Activated CD8-positive, alpha-beta memory T cell treated with anti-CD3 and anti-CD28 coated beads, Interleukin-2, amount 50 U/mL, for 4 hours (primary cell): ENCODE measurements at places on chromosomes 6 and 20.
A peak's percentile ranks its signal among the peaks of the same experiment; 100 is the strongest.

GRCh38 chr6:17086469-17086868 is 15.4 kb upstream of the STMND1 start:
- DNase-seq, result peak; percentile 18

- DNase-seq, result no peak
Observed at GRCh38 chr6:106102967-106103727, 17.0 kb downstream of the PRDM1 start.

GRCh38 chr20:7637184-7637583 is 303.1 kb downstream of the HAO1 start:
- DNase-seq, result no peak

GRCh38 chr6:31836047-31836473 is 8.5 kb downstream of the HSPA1B start:
- no peak for DNase-seq

DNA sequence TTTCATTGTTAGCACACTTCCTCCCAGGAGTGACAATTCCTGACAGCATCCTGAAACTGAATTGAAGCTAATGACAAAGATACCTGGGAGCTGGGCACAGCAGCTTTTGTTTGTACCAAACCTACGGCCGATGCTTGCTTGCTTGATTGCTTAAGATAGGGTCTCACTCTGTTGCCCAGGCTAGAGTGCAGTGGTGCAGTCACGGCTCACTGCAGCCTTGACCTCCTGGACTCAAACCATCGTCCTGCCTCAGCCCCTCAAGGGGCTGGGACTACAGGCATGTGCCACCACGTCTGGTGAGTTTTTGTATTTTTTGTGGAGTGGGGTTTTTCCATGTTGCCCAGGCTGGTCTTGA is 84.7 kb upstream of the SCP2D1 start:
- no peak for DNase-seq

GRCh38 chr6:21005816-21006570 is 471.7 kb downstream of the CDKAL1 start:
- DNase-seq, result no peak

GRCh38 chr20:40770564-40771307 is 81.7 kb upstream of the MAFB start:
- DNase-seq, result no peak

- no peak for DNase-seq
Observed at GRCh38 chr20:316316-317068, 8.9 kb upstream of the SOX12 start.

DNA sequence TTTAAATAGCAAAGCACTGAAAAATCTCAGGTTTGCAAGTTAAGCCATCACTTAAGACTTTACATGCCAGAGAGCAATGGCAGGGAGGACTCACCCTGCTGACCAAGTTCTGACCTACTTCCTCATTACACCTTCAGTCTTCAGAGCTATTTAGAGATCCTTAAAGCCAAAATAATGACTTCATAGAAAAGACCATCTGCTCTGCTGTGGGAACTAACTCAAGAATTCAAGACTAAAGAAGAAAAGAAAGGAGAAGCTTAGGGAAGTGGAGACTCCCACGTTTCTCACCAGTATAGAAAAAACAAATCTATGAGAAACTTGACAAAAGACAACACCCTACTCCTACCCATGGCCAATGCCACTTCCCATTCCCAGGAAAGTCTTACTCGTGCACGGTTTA is 28.6 kb downstream of the XPO5 start:
- DNase-seq, result no peak

GRCh38 chr6:56524891-56525703 is 117.6 kb downstream of the DST start:
- no peak for DNase-seq

GRCh38 chr6:29938746-29939508 is 3.4 kb upstream of the HLA-A start:
- no peak for DNase-seq

GRCh38 chr6:112744827-112745226 is 397.7 kb downstream of the RFPL4B start:
- no peak for DNase-seq

GRCh38 chr20:17345321-17345720 is 118.5 kb downstream of the PCSK2 start:
- DNase-seq, result no peak

- no peak for DNase-seq
Observed at GRCh38 chr6:162856885-162857284, 129.1 kb downstream of the PACRG start.

DNA sequence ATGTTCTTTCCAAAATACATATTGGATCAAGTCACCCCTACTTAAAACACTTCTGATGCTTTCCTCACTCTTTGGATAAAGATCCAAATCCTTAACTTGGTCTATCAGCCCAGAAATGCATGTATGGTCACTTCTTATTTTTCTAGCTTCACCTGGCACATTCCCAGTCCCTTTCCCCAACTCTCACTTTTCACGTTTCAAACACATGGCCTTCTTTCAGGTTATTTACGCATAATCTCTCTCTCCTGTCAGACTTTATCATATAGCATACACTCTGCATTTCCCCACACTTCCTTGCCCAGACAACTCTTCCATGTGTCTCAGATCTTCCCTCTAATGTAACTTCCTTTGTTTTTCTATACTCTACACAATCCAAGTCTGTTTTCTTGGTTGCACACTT is 12.8 kb downstream of the PHIP start:
- DNase-seq, result no peak

- no peak for DNase-seq
Observed at GRCh38 chr6:40936818-40937251, 102.2 kb downstream of the UNC5CL start.

DNA sequence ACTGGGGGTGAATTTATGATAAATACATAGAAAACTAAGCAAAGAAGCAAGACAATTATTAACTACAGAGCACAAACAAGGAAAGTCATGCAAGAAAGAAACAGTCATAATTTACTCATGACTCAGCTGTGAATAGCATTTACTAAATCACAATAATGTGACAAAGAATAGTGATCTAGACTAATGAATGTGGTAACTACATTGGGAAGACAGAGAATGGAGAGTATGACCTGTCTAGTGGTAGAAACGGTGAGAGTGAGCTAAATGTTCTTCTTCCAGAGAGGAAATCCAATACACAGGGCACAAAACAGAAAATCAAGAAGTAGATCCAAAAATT is 153.5 kb upstream of the DST start:
- no peak for DNase-seq

- DNase-seq, result no peak
Observed at GRCh38 chr6:96521306-96521643, 331 bp upstream of the UFL1 start.

DNA sequence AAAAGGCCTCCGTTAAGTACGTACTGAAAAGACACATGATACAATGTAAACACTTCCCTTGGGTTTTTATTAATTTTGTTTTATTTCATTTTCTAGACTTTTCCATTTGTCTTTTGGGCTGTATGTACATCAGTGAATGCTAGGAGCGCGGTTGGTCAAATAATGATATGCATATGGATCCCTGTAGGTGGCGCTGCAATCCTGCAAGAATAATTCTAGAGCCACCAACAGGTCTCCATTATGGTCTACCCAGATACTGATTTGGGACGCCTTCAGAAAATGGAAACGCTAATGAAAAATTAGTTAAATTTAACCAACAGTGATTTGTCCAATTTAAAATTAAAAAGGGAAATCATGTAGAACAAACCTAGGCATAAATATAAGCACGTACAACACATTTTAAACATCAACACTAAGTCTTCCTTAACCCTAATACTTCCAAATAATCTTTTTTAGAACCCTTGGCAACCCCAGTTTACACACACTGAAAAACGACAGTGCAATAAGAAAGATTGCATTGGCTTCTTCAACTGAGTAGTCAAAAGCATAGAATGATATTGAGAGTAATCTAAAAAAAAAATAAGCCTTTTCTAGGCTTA is 433.5 kb downstream of the RFPL4B start:
- no peak for DNase-seq

DNA sequence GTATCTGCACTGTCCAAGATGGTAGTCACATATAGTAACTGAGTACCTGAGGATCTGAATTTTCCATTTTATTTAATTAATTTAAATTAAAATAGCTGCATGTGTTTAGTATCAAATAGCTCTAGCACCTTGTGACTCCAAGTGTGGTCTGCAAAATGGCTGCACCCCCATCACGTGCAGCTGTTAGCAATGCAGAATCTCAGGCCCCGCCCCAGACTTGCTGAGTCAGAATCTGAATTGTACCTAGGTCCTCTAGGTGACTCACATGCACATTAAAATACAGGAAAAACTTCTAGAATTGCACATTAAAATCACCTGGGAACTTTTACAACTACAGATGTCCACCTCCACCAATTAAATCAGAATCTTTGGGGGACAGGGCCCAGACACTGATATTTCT is 19.2 kb upstream of the FAM83C start:
- DNase-seq, result peak; percentile 30

DNA sequence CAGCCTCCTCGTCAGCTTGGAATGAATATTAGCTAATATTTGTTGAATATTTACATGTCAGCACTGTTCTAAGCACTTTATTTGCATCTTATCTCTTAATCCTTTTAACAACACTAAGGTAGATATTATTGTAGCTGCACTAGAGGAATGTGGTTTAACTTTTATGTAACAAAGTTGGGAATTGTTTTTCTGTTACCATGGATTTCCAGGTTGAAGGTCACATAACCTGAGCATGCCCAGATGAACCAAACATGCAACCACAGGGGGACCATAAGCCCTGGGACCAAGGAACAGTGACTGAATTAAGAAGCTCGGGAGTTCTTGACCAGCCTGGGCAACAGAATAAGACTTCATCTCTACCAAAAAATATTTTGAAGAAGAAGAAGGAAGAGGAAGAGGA is 29.1 kb upstream of the YWHAB start:
- no peak for DNase-seq

DNA sequence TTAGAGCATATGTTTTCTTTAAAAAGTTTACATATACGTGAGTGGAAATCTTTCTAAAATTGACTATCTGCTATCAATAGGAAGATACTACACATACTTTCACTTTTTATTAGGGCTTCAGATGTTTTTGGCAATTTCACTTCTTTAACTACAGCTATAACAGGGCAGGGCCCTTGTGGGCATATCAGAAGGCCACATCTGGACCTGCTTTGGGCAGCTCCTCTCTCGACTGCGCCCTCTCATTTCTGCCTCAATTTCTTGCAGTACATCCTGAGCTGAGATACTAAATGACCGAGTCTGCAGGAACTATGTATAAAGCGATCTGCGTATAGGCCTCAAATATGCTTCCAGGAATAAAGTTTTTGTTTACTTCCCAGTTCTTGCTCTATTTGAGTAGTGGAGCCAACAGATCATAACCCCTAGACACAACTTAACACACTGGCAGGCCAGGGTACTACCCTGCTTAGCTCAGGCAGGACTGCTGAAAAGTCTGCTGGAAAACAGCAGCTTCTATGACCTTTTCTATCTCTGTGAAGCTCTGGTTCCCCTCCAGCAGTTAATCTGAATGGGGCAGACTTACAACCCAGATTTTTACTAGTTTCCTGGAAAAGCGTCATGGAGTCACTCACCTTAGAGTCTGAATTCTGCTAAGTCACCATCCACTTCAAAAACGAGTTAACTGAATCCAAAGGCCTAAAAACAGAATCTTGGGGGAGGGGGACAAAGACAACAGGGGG is 12.7 kb downstream of the GCLC start:
- DNase-seq, result no peak
